Activated CD4-positive, alpha-beta memory T cell treated with anti-CD3 and anti-CD28 coated beads for 36 hours (primary cell): ENCODE measurements at places on chromosomes 7 and 10. TPM values are rescaled to one million over a fixed set of nuclear protein-coding genes. Genes with fewer than 3 reads are reported as not detected.

DNA sequence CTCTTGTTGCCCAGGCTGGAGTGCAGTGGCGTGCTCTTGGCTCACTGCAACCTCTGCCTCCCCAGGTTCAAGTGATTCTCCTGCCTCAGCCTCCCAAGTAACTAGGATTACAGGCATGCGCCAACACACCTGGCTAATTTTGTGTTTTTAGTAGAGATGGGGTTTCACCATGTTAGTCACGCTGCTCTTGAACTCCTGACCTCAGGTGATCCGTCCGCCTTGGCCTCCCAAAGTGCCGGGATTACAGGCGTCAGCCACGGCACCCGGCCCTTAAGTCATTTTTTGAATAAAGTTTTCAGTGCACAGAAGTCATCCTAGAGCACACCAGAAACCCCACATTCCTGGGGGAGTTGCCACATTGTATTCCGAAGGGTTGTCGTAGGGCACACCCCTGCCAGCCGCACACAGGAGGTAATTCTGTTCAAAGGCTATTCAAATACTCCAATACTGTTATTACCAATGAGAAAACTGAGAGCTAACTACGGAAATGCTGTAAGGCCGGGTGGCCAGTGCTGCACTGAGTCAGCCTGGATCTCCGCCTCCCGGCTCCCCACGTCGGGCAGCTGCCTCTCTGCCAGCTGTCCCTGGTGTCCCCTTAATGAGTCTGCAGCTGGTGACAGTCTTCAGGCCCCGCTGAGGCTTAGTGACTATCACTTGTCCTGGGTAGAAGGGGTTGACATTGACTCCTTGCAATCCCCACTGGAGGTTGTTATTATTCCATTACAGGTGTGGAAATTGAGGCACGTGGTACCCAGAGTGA, 8.6 kb upstream of the RFC2 start:
- no peak for DNase-seq

- DNase-seq: no peak
Observed at GRCh38 chr7:115293628-115294240, 371.8 kb downstream of the MDFIC start.

GRCh38 chr7:87875151-87876039, 765 bp downstream of the SLC25A40 start:
- DNase-seq: peak; percentile 12

DNA sequence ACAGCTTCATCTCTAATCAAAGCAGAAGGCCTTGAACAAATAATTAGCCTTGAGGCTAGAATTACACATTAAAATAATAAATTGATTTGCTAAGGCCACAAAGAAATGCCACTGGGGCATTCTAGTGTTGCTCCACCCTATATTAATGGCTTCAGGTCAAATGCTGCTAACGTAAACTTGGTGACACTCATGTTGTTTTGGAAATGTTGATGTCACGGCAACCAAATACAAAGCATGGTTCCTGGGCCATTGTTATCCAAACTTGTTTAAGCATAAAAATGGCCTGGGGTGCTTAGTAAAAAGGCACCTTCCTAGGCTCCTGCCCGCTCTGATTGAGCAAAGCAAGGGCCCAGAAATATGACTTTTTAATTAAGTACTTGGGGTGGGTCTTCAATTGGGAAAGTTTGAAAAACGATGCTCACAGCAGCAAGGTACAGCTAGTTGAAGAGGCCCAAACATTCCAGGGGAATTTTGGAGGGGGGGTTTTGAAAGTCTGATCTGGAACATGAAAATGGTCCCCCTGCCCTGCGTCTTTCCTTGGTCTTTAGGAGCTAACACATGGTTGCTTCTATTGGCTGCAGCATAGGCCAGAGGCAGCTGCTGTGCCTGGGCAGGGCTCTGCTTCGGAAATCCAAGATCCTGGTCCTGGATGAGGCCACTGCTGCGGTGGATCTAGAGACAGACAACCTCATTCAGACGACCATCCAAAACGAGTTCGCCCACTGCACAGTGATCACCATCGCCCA, 67.8 kb downstream of the ABCC2 start:
- no peak for DNase-seq

Gene TMEM213
- 0.19 TPM for total RNA-seq

DNA sequence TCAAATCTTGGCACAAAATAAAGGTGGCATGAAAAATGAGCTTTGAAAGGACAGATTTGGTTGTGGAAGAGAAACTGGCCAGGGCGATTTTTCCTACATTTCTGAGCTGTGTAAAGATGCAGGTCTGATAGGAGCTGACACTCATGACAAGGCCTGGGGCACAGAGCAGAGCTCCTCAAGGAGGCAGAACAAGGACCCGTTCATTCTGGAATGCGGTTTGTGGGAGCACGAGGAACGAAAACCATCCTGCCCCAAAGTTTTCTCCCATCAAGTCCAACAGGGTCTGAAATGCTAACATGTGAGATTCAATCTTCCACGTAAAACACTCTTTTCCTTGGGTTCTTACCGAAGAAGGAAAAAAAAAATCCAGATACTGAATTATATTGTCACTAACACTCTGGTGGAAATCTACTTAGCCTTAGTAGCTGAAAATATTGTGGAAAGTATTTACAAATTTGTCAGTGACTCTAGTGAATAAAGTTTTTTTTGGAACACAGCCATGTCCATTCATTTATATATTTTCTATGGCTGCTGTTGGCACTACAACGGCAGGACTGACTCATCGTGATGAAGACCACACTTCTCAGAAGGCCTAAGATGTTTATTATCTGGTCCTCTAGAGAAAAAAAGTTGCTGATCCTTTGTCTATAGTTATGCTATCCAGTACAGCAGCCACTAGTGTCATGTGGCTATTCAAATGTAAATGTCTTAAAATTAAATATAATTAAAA, 215.7 kb downstream of the BAMBI start:
- DNase-seq: no peak

- no peak for DNase-seq
Observed at GRCh38 chr10:73205081-73205480, 37.2 kb downstream of the FAM149B1 start.

Gene TAS2R5
- 1.3 TPM for total RNA-seq

- DNase-seq: no peak
Observed at GRCh38 chr7:113289140-113289740, 170.9 kb upstream of the SMIM30 start.

DNA sequence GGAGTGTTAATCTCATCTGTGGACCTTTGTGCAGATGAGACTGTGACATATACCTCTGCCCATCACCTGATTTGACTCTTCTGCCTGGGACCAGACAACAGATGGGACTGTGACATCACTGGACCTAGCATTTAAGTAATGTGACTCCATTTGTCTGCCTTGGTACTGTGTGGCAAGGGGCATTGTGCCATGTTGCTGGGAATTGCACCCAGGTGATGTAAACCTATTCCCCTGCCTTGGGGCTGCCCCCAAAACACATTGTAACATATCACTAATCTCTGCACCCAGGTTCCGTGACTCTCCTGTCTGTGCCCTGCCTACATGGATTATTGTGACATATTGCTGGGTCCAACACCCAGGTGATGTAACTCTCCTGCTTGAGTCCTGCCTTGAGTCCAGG, 40.4 kb upstream of the ZNF680 start:
- DNase-seq: no peak

GRCh38 chr10:35103882-35104281, 13.7 kb upstream of the CUL2 start:
- no peak for DNase-seq

DNA sequence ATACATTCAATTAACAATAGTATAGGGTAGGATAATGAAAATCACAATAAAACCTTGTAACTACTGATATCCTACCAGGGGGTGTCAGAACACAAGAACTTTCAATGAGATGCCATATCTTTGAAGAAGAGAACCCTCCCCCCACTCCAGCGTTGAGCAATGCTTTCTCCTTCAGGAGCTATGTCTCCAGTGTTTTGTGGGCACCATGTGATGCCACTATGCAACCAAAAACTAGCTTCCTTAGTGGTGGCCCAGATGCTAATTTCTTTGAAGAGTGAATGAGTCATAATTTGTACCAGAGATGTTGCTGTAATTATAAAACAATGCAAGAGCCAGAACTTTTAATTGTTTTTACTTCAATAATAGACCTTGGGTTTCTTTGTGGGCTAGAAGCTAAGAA, 76.0 kb upstream of the ADO start:
- peak; percentile 40 for DNase-seq

DNA sequence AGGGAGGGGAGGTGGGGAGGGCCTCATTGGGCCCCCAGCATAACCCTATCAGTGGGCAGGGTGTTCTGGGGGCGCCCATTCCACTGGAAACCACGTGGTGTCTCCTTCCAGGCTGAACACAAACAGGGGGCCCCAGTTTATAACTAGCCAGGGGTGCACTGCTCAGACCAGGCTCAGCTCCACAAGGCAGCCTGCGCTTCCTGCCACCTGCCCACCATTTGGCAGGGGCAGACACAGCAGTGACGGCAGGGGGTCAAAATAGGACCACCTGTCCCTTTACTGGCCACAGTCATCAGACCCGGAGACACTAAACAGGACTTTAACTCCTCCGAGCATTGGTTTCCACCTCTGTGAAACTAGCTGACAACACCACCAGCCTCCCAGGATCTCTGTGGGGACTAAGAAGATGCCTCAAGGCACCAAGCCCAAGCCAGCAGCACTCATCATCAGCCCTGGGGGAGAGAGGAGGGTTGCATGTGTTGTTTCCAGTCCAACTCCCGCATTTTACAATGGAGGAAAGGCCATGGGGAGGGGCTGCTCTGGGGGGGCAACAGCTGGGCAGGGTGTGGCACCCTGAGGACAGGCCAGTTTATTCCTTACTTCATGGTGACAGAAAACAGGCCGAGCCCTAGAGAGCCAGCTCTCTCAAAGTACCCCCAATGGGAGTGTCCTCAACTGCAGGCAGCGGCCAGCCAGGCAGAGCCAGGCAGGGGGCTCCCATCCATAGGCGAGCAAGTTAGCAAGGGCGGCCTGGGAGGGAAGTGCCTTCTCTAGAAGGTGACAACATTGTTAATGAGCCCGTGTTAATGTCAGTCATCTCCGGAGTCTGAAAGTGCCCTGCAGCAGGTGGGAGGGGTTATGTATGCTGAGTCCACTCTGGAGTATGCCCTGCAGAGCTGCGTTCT, 127.6 kb downstream of the TNS3 start:
- DNase-seq: no peak

Gene CDK14
- not detected for total RNA-seq

DNA sequence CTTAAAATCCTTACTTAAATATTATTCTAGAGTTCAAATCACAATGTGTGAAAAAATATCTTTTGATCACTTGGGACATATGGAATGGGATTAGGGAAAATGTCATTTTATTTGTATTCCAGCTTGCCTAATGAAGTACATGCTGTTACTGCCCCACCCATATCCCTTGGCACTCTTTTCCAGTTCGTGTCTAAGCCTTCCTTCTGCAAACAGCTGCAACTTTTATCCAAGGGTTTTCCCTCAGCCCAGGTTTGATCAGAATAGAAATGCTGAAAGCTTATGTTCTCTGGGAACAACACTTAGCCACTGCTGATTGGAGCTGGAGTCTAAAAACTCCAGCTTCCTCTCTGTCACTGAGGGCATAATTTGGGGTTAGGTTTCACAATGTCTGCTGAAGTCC, 214.1 kb upstream of the FAM3C start:
- no peak for DNase-seq

DNA sequence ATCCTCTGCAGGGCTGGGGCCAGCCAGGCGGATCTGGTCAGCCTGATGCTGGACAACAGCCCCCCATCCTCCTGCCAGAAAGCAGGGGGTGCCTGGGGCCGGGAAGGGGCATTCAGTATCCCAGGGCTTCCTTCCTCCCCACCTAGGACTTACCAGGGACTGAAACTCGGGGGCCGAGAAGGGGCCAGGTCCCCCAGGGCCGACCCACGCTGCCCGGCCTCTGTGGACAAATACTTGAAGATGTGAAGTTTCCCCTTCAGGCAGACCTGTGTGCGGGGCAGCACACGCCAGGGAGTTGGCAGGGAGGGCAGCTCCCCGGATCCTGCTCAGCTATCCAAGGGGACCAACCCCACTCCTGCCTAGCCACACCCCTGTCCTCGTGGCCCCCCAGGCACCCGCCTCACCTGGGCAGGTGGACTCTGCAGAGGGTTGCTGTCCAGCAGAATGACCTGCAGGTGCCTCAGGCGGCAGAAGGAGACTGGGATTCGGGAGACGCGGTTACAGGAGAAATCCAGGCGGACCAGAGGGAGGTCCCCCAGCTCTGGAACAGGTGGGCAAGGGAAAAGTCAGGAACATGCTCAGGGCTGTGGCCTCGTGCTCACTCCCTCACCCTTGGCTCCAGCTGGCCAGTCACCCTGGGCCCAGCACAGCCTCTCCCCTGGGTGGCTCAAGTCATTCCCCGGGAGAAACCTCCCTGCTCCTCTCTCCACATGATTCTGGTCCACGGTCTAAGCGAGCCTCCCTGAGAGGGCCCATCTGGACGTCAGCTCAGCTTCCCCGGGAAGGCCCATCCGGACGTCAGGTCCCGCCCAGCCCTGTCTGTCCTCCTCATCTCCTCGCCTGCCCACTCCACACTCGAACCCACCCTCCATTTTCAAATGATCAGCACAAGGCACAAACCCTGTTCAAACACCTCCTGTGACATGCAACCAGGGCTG, 4.8 kb upstream of the SAP25 start:
- DNase-seq: no peak

- no peak for DNase-seq
Observed at GRCh38 chr10:93034426-93034825, 26.2 kb upstream of the CYP26C1 start.

DNA sequence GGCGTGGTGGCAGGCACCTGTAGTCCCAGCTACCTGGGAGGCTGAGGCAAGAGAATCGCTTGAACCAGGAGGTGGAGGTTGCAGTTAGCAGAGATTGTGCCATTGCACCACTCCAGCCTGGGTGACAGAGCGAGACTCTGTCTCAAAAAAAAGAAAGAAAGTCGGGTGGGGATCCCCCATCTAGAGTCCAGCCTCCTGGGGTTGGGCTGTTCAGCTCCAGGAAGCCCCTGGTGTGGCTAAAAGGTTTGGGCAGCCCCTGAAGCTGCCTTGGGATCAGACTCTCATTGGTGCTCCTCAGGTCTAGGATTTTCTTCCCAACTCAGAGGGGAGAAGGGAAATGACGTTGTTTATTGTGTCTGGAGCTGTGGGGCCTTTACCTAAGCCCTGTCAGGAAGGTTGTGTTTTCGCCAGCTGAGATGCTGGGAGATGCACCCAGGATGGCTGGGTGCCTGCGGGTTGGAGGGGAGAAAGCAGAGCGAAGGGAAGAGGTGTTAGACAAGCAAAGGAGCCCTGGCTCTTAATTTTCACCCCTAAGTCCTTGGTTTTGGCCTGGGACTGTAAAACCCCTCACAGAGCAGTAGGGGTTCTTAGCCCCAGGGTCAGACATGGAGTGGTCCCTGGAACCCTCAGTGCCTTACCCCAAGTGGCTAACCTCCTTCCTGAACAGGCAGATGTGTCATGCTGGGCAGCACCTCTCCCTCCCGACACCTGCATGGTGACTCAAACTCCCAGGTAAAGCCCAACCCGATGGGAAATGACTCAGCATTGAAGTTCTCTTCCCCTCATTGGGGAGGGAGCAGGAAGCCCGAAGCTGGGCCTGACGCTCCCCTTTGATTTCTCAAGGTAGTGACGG, 21.1 kb downstream of the PLAU start:
- DNase-seq: peak; percentile 84

- DNase-seq: no peak
Observed at GRCh38 chr10:36722777-36723176, 402.6 kb upstream of the ANKRD30A start.
